CD4-positive, alpha-beta T cell treated with Interleukin-6 for 4 hours (primary cell): ENCODE measurements at places on chromosomes 1 and 21.

DNA sequence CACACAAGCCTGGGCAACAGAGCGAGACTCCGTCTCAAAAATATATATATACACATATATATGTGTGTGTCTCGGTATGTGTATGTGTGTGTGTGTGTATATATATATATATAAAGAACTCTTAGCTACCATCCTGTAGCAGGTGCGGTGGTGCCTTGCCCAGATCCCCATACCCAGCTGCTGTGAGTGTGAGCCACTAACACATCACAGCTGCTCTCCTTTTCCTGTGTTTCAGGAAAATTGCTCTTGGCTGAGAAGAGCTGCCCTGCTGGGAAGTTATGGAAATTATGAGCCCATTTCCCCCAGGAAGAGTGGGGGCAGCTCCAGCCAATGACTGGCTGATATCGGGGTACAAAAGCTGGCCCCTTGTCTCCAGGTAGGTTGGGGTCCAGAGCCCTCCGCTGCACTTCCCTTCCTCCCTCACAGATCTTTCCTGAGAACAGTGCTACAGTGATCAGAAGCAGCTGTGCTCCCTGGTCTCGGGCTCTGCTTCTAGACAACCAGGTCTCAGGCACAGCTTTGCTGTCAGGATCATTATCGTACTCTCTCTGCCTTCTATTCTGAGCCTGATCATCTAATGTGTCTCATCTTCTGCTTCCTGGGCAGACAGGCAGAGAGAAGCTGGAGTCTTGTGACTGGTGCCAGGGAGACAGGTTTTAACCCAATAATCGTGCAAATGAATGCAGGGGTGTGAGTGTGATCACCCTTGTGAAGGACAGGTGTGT lies 109.6 kb upstream of the ZNF678 start:
- no peak for DNase-seq

GRCh38 chr1:77783141-77783540 lies 3.7 kb downstream of the MIGA1 start:
- DNase-seq: no peak

- no peak for DNase-seq
These were observed 53.2 kb downstream of the DNAJC6 start for GRCh38 chr1:65362545-65362944.

GRCh38 chr1:104064399-104064798 lies 314.7 kb downstream of the AMY1C start:
- DNase-seq: no peak

GRCh38 chr1:82391712-82392111 lies 591.0 kb downstream of the ADGRL2 start:
- DNase-seq: no peak

GRCh38 chr1:8004803-8005573 lies 21.1 kb downstream of the ERRFI1 start:
- DNase-seq: no peak
